ENCODE measurements at places on chromosomes 6 and 20. TPM values are rescaled to one million over a fixed set of nuclear protein-coding genes. Genes with fewer than 3 reads are reported as not detected.

GRCh38 chr6:133447924-133448323 is 206.8 kb downstream of the EYA4 start:
- H3K27me3 ChIP-seq, result no peaks in the 10 kb centered on the region
- H3K36me3 ChIP-seq, result no peaks in the 10 kb centered on the region
- peak; percentile 65 for DNase-seq
- no peaks in the 10 kb centered on the region for H3K4me1 ChIP-seq

Gene BTBD3
- total RNA-seq, result 33.8 TPM

DNA sequence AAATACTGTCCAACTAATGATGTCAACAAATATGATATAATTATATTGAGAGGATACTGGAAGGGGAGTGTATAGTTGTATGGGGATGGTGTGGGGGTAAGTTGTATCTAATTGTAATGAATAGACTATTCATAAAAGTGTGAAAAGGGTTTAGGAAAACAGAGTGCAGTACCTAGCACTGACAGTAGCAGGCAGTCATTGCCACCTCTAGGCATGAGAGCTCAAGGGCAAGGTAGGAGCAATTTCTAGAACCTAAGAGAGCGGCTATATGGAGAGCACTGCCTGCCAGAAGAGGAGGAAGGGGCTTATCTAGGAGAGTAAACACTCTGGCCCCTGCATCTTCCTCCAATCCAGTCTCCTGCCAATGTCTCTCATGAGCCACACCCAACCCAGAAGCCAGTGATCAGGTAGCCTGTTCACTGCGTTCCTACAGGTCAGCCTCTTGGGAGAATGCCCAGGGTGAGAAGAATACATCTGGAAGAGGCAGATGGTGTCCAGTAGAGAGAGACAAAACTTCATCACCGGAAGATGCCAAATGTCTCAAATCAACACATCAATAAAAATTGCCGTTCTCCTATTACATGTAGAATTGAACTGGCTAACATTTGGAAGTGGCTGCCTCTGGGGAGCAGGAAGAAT is 200.0 kb downstream of the LY86 start:
- peaks cover 5% of the 10 kb centered on the region for H3K4me1 ChIP-seq
- peak; percentile 41 for DNase-seq
- no peak overlapping the region for H3K27ac ChIP-seq
- no peaks in the 10 kb centered on the region for H3K27me3 ChIP-seq

DNA sequence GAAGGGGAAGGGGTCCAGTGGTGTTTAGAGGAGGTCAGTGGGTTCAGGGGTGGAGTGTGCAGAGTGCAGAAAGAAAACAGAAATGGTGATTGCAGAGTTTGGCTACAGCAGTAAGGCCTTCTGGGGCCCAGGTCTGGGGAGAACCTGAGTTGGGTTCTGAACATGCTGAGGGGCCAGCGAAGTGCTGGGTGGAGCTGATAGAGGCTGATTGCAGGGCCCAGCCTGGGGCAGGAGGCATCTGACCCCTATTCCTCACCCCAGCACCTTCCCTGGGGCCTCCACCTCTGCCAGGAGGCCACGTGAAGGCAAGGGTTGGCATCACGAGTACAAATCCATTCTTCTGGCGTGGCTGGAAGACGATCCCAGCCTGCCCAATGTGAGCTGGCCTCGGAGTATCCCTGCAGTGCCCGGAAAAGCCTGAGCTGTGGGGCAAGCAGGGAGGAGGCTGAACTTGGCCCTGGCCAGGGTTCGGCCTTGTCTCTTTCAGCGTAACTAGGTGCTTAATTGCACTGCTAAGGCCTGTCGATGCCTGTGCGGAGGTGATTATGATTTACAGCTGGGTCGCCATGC is 35.3 kb downstream of the VSTM2L start:
- no peak overlapping the region for H3K27ac ChIP-seq
- no peaks in the 10 kb centered on the region for H3K4me1 ChIP-seq
- no peak for DNase-seq
- no peaks in the 10 kb centered on the region for H3K36me3 ChIP-seq
- no peaks in the 10 kb centered on the region for H3K27me3 ChIP-seq
- H3K4me3 ChIP-seq, result no peak overlapping the region

Gene PAK1IP1
- 16.6 TPM for total RNA-seq

Gene CRYBG1
- 6.2 TPM for total RNA-seq

- no peaks in the 10 kb centered on the region for H3K27me3 ChIP-seq
- H3K4me3 ChIP-seq, result no peak overlapping the region
These were observed 377.0 kb downstream of the BMP2 start for GRCh38 chr20:7144464-7144863.

DNA sequence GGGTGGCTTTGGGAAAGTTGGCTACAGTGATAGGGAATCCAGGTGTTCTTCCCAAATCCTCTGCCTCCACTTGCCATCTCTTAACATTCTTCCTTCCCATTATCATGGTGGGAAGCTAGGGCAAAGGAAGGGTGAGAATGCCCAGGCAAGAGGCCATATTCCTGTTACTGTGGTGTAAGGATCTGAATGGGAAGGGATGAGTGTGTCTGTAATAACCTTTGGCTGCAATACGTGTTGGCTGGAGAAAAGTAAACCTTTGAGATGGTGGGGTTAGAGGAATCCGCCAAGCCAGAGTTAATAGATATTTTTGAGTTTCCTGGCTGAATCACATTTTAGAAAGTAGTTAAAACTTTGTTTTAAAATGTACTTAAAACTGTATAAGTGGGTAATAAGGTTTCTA is 45.9 kb downstream of the RNF144B start:
- H3K4me3 ChIP-seq, result no peak overlapping the region
- H3K4me1 ChIP-seq, result peaks cover 22% of the 10 kb centered on the region
- DNase-seq, result no peak
- H3K27me3 ChIP-seq, result no peaks in the 10 kb centered on the region

- DNase-seq, result no peak
- H3K27ac ChIP-seq, result no peak overlapping the region
- H3K4me3 ChIP-seq, result no peak overlapping the region
- H3K4me1 ChIP-seq, result no peaks in the 10 kb centered on the region
- no peaks in the 10 kb centered on the region for H3K27me3 ChIP-seq
These were observed 153.8 kb downstream of the QKI start for GRCh38 chr6:163568275-163568674.

DNA sequence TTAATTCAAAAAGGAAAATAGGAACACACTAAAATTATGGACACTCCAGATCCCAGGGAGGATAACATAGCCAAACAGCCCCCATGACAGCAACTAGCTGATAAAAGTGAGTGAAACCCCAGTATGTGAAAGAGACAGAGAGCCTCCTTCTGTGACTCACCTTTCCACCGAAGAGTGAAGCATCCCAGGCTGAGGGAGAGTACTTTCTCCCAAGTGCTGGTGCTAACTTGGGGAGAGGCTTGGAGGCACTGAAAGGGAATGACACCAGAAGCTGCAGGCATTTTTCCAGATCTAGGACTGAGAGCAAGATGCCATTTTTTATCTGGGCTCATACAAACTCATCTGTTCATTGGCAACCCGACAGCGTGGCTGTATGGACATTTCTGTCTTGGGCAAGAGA is 339.8 kb downstream of the HTR1B start:
- no peak for DNase-seq

DNA sequence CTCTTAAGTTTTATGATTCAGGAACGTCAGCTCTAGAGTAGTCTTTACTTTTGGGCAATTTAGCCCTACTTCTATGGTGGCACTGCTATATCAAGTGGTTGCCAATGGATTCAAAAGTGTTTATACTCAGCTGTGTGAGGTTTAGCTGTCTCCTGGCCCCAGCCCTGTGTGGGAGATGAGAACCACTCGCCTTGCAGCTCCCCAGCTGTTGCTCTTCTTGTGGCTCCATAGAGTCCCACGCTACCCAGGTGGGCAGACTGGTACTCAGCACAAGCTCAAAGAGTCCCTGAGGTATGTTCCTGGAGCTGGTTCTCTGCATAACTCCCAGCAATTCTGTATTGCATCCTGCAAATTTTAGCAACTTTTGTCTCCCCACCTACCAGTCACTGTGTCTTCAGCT is 59.6 kb downstream of the C6orf118 start:
- no peak overlapping the region for H3K27ac ChIP-seq
- no peak for DNase-seq
- peaks cover 14% of the 10 kb centered on the region for H3K4me1 ChIP-seq
- no peaks in the 10 kb centered on the region for H3K36me3 ChIP-seq
- H3K4me3 ChIP-seq, result no peak overlapping the region

Gene OR12D3
- total RNA-seq, result not detected

DNA sequence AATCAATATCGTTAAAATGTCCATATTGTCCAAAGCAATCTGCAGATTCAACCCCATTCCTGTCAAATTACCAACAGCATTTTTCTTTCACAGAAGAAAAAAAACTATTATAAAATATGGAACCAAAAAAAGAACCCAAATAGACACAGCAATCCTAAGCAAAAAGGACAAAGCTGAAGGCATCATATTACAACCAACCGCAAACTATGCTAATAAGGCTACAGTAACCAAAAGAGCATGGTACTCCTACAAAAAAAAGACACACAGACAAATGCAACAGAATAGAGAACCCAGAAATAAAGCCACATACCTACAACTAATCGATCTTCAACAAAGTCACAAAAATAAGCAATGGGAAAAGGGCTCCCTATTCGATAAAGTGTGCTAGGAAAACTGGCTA is 49.2 kb downstream of the RNGTT start:
- no peak for DNase-seq
- no peak overlapping the region for H3K4me3 ChIP-seq
- H3K27ac ChIP-seq, result no peak overlapping the region

DNA sequence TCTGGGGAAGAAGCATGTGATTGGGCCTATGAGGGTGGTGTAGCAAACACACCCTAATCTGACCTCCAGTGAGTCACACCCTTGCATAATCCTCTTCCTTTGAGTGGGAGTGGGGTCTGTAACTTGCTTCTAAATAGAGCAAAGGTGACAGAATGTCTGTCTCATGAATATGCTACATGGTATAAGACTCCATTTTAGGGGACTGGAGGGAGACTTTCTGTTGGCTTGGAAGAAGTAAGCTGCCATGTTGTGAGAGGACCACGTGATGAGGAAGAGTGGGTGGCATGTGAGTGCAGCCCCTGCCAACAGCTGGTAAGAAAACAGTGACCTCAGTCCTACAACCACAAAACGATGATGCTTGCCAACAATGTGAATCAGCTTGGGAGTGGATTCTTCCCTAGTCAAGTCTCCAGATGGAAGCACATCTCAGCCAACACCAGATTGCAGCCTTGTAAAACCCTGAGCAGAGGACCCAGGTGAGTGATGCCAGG is 3.7 kb downstream of the AK9 start:
- H3K4me3 ChIP-seq, result no peak overlapping the region
- peak overlapping the region; percentile 85 for H3K27ac ChIP-seq
- H3K4me1 ChIP-seq, result peaks cover 23% of the 10 kb centered on the region
- peak; percentile 97 for DNase-seq
- no peaks in the 10 kb centered on the region for H3K36me3 ChIP-seq

DNA sequence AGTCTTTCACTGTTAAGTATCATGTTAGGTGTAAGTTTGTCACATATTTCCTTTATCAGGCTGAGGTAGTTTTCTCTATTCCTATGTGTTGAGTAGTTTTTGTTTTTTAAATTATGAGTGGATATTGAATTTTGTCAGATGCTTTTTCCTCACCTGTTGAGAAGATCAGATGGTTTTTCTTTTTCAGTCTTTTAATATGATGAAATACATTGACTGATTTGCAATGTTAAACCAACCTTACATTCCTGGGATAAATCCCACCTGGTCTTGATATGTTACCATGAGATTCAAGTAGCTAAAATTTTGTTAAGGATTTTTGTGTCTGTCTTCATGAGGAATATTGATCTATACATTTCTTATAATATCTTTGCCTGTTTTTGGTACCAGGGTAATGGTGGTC is 52.1 kb downstream of the FOXO3 start:
- no peaks in the 10 kb centered on the region for H3K27me3 ChIP-seq
- no peaks in the 10 kb centered on the region for H3K36me3 ChIP-seq
- no peak overlapping the region for H3K4me3 ChIP-seq
- peaks cover 46% of the 10 kb centered on the region for H3K4me1 ChIP-seq
